Upper lobe of right lung (tissue), 1 donor: ENCODE measurements at places on chromosomes 16 and 17.
A peak's percentile ranks its signal among the peaks of the same experiment; 100 is the strongest.

DNA sequence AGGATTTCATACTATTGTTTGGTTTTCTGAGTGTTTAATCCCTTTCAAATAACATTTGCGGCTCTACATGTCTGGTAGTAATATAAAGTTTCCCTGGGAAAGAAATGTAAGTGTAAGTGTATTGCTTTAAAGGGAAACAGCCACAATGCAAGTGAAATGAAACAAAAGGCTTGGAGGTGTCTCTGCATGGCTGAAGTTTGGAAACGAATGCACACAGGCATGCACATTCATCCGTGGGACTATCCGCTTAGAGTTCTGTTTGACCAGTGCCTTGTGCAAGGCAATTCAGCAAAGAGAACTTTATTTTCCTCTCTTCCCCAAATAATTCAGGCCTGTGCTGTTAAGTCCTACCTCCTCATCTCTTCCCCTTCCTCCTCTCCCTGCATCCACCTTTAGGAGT lies 56.1 kb upstream of the MRTFB start:
- no peak for DNase-seq

DNA sequence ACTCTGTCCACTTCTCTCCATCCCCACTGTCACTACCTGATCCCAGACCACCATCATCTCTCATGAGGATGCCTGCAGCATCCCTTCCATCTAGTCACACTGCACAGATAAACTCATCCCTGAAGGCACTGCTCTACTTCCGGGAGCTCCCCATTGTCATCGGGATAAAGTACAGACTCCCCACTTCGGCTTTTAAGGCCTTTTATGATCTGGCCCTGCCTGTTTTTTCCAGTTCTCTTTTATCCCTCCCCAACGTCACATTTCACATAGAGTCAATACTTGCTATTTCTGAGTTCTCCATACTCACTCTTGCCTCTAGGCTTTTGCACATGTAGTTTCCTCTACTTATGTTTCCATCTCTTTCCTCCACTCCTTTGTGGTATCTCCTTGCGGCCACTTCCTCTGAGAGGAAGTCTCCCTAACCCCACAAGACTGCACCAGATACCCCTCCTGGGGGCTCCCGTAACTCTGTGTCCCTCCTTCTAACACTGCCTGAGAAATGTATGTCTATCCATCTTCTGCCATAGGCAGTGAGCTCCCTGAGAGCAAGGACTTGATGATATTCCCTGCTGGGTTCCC lies 66.9 kb downstream of the COPRS start:
- no peak for DNase-seq

DNA sequence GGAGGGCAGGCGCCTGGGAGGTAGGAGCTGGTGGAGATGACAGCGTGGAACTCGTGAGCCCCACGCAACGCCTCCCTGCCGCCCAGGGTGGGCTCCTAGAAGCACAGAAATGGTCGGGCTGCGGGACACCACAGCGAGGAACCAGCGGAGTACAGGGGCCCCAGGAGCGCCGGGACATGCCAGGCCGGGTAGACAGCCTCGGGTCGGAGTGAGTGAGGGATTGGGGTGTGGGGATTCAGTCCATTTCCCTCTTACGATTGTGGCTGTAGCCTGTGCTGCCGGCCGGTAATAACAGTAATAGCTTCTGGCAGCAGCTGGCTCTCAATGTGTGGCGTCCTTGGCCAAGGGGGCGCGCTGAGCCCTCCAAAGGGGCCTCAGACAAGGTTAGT lies 12.2 kb upstream of the CES3 start:
- DNase-seq = no peak

DNA sequence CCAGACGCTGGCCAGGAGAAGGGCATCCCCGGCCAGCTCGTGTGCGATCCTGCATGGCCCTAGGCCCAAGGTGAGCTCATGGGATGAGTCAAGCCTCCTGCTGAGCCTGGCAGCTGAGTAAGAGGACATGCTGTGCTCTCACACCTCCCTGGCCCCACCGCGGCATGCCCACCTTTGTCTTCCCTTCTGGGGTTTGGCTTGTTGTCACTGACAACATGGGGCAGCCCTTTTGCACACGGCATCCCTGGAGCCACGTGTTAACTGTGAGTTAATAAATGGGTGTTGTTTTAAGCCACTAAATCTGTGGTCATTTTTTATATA lies 8.9 kb upstream of the TNS4 start:
- peak; percentile 43 for DNase-seq

DNA sequence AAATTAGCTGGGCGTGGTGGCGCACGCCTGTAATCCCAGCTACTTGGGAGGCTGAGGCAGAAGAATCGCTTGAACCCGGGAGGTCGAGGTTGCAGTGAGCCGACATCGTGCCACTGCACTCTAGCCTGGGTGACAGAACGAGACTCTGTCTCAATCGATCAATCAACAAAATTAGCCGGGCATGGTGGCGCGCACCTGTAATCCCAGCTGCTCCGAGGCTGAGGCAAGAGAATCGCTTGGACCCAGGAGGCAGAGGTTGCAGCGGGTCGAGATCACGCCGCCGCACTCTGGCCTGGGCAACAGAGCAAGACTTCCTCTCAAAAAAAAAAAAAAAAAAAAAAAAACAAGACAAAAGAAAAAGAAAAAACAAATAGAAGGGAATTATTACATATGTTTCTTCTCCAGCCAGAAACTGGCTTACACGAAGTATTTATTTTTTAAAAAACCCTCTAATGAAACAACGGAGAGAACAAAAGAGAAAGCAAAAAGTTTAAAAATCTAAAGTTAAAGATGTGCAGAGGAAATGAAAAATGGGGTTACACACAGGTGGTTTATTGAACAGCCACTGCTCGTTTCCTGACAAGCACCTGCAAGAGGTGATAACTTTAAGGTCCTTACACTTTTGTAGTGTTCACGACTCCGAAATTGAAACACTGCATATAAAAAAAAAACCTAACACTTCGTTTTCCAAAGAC lies 1.4 kb downstream of the SYNRG start:
- no peak for DNase-seq

DNA sequence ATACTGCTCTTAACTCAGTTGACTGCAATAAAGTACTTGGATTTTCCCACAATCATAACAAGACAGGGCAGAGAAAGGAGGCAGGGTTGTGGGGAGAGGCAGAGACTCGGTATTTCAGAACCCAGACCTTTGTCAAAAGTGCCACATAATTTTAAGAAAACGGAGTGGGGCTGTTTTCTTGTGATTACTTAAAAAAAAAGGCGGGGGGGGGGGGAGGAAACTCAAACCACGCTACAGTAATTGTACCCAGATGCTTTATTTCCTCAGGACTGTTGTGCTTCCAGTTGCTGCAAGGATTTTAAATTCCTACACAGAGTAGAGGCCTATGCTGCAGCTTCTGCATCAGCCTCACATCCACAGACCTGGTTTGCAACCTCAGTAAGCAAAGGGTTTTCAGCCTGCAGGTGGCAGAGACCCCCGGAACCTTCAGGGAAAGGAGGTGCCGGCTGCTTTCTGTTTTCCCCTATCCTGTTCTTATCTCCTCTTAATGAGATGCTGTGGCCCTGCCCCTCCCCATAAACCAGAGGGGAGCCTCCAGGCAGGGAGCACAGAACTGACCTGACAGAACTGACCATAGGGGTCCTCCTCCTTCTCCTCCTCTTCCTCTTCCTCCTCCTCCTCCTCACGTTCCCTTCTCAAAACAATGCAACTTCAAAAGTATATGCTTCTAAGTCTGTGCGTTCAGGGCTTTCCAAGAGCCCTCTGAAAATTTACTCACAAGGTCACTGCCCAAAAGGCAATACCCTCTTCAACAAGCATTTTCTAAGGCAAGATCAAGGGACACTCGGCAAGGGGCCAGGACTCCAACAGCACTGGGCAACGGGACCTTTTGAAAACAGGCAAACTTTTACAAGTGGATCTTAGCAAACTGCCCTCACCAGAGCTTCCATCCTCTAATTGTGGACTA lies 7.5 kb downstream of the AXIN2 start:
- no peak for DNase-seq

GRCh38 chr17:79671085-79671694 lies 59.6 kb upstream of the ENPP7 start:
- no peak for DNase-seq

- DNase-seq = no peak
Observed at GRCh38 chr16:1674751-1675664, 3.1 kb upstream of the JPT2 start.

DNA sequence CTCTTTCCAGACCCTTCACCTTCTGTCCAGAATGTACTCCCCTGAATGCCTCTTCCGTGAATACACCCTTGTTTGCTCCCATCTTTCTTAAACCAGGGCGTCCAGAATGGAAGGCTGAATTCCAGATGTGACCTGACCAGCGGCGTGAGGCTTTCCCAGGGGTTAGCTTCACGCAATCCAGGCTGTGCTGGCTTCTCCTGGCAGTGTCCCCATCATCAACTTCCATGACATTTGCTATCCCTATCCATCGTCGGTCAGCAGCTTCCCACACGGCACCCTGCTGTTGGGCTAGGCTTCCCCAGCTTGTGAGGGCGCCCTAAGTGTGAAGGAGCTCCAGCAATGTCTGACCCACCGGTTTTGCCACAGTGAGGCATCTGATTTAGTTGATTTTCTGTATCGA lies 339.8 kb upstream of the TNRC6C start:
- DNase-seq = no peak

DNA sequence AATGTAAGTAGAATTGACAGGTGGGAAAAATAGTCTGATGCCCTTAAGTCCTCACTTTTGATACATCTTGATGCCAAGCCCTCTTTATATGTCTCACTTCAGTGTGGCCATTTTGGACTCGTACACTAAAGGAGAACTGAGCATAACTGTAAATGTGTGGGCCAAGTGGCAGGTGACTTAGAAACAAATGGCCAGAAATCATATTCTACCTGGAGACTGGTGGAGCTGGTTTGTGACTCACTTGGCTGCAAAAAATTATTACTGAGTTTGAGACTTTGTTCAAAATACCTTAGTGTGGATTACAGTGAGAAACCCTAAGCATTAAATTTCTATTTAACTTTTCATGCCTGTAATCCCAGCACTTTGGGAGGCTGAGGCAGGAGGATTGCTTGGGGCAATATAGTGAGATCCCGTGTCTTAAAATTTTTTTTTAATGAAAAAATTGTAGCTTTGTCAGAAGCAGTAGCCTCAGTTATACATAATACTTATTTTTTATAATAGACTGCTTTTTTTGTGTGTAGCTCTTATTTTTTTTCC lies 5.0 kb downstream of the HAPSTR1 start:
- no peak for DNase-seq

- no peak for DNase-seq
Observed at GRCh38 chr16:87762071-87762571, 3.7 kb downstream of the KLHDC4 start.

GRCh38 chr17:27764589-27764988 lies 35.7 kb downstream of the NOS2 start:
- DNase-seq = no peak

DNA sequence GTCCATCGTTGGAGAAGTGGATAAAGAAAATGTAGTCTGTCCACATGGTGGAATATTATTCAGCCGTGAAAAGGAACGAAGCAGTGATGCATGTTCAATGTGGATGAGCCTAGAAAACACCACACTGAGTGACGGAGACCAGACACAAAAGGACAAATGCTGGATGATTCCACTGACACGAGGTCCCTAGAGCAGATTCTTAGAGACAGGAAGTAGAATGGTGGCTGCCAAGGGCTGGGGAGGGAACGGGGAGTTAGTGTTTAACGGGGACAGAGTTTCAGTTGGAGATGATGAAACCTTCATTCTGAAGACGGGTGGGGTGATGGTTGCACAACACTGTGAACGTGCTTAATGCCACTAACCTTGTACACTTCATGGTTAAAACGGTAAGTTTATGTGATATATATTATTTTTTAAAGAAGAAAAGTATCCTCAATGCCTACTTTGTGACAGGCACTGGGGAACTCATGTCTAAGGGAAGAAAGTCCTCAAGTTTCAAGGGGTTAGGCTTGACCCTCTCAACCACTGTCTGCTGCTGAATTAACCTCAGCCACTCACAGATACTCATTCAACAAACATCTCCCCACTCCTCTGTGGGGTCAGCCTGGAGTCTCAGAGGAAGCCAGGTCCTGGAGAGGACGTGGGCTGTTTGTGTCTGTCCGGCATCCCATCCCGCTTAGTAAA lies 17.6 kb downstream of the C16orf74 start:
- DNase-seq = no peak

- no peak for DNase-seq
Observed at GRCh38 chr17:52160136-52160567, 1.6 kb upstream of the CA10 start.

DNA sequence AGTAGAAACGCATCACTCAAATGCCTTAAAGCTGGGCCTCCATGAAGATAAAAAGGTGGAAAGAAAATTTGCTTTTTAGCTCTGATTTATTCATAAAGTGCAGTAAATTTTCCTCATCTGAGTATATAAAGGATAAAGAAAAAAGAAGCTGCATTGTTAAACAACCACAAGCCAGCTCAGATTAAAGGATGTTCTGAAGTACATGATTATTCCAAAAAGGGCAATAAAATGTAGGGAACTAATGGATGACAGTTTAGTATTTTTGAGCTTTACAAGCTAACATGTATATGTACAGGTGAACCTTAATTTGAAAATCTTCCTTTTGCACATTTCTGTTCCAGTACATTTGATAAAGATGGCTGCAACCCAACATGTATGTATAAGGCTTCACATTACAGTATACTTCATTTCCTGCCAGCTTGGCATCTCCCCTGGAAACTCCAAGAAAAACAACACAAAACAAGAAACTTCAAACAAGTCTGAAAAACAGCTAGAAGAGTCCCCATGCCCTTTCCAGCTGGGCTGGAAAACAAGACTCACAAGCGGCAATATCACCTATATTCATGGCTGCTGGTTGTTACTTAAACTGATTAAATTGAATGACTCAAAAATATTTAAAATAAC lies 225.7 kb downstream of the CEP112 start:
- no peak for DNase-seq

GRCh38 chr17:80267391-80267790 lies 6.7 kb downstream of the RNF213 start:
- DNase-seq = no peak

GRCh38 chr16:71352963-71353460 lies 5.5 kb upstream of the CALB2 start:
- no peak for DNase-seq

- DNase-seq = peak; percentile 85
Observed at GRCh38 chr17:82300707-82301270, 16.6 kb downstream of the CD7 start.

DNA sequence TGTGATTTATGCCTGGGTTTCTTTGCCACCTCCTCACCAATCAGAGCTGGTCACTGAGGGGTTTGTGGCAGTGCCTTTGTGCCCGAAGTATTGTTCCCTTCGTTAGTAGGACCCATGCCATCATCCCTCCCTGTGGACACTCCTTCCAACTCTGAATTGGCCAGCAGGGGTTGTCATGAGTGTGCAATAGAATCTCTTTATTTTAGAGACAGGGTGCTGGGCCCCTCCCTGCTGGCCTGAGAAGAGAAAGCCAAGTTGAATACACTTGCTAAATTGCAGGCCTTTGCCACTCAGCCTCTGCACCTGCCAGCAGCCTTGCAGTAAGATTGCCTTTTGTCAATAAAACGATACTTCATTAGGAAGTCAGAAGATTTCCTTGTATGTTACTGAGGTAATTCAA lies 40.7 kb upstream of the SLC12A3 start:
- peak; percentile 72 for DNase-seq
